Mononuclear cell (primary cell): ENCODE measurements at places on chromosomes 12 and 14. TPM values are rescaled to one million over a fixed set of nuclear protein-coding genes. Genes with fewer than 3 reads are reported as not detected.

Gene KRT72
- total RNA-seq = 10.2 TPM

Gene MRPL42
- 46.7 TPM for total RNA-seq

Gene NDUFB1
- total RNA-seq = 106 TPM

Gene SLCO1B1
- total RNA-seq = not detected

Gene PTPN11
- total RNA-seq = 49.2 TPM

Gene MYH6
- not detected for total RNA-seq

Gene RTN1
- 8.0 TPM for total RNA-seq

Gene EPYC
- total RNA-seq = not detected

Gene PAPLN
- total RNA-seq = 0.31 TPM

Gene LYZ
- 5,492 TPM for total RNA-seq

Gene PZP
- not detected for total RNA-seq

Gene IL22
- total RNA-seq = not detected

Gene UNC79
- total RNA-seq = not detected

Gene B4GALNT3
- total RNA-seq = 0.10 TPM

Gene BCDIN3D
- 4.7 TPM for total RNA-seq

Gene NID2
- 0.31 TPM for total RNA-seq

Gene HOXC12
- total RNA-seq = not detected

Gene PDE3A
- total RNA-seq = 1.3 TPM

Gene SPIC
- not detected for total RNA-seq

Gene RNF212B
- 0.10 TPM for total RNA-seq

Gene EIF2B1
- total RNA-seq = 34.3 TPM

Gene RDH16
- 0.42 TPM for total RNA-seq

Gene TAS2R31
- total RNA-seq = 3.9 TPM

Gene SLC35E3
- total RNA-seq = 1.4 TPM

Gene MIPOL1
- 0.63 TPM for total RNA-seq

Gene ITGB7
- 49.8 TPM for total RNA-seq

Gene ZFC3H1
- 132 TPM for total RNA-seq

Gene FLVCR2
- 5.8 TPM for total RNA-seq

Gene DAO
- total RNA-seq = not detected

Gene ZNF605
- 2.5 TPM for total RNA-seq

Gene HNF1A
- not detected for total RNA-seq

Gene ARHGDIB
- 1,170 TPM for total RNA-seq

Gene LRRC43
- total RNA-seq = 0.52 TPM

Gene MSI1
- total RNA-seq = not detected

Gene CACNA1C
- 0.10 TPM for total RNA-seq

Gene IRF9
- total RNA-seq = 126 TPM

Gene AMN
- 0.84 TPM for total RNA-seq

Gene VWF
- 0.63 TPM for total RNA-seq

Gene DCP1B
- total RNA-seq = 6.7 TPM

Gene CYP46A1
- 0.10 TPM for total RNA-seq

Gene SLCO1C1
- total RNA-seq = not detected

Gene MARS1
- 90.3 TPM for total RNA-seq

Gene CMAS
- 5.8 TPM for total RNA-seq

Gene AMIGO2
- total RNA-seq = 7.2 TPM

Gene GZMH
- total RNA-seq = 56.1 TPM
